Pons (tissue), 1 donor: ENCODE measurements at places on chromosomes 7 and 10.

DNA sequence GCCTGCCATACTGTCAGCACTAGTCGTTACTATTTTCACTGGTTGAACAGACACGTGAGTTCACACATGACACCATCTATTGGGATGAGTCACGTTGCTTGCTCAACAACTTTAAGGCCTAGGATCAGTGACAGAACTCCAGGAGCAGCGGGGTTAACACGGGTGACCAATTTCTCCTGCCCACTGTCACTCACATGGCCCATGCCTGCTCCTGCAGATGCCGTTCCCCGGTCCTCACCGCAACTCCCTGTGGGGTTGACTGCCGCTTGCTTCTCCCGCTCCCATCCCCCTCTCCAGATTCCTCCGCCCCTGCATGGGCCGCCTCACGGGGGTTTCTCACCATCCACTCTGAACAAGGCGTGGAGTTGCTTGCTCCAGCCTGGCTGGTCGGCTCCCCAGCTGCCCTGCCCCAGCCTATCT lies 128.2 kb downstream of the TAX1BP1 start:
- no peak for DNase-seq

DNA sequence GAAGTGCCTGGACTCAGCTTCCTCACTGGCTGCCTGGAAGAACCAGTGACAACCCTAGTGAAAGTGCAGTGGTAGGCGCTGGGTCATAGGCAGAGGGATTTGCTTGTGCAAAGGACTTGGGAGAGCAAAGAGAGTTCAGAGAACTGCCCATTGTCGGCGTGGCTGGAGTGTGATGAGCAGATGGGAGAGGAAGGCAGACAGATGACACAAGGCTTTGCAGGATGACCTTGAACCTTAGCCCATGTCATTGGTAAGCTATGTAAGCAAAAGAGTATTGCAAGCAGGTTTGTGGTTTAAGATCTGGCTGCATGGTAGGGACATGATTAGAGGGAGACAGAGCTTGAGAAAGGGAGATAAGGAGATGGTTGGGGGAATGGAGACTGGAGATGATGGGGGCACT lies 35.3 kb upstream of the NOBOX start:
- no peak for DNase-seq

DNA sequence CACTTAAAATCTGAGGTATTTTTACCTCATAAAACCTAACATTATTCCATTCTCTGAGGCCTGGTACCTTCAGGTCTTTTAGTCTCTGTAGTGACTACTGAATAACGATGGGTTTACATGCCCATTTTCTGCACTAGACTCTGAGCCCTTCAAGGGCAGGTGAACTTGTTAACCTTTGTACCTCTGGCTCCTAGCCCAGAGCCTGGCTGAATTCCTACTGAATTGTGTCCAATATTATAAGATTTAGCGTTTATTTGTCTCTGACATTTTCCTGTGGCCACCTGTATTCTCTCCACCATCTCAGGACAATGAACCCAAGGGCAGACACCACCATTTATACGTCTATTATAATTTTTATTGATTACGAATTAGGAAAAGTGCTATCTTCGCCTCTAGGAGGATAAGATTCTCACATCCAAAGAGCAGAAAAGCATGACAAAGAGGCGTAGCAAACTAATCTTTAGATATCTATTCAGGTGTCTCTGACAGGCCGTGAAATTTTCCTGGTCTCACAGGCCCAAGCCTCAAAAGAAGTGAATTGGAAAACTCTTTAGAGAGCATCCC lies 27.9 kb upstream of the HNRNPH3 start:
- no peak for DNase-seq

GRCh38 chr10:119449760-119450461 lies 92.6 kb downstream of the RGS10 start:
- no peak for DNase-seq

DNA sequence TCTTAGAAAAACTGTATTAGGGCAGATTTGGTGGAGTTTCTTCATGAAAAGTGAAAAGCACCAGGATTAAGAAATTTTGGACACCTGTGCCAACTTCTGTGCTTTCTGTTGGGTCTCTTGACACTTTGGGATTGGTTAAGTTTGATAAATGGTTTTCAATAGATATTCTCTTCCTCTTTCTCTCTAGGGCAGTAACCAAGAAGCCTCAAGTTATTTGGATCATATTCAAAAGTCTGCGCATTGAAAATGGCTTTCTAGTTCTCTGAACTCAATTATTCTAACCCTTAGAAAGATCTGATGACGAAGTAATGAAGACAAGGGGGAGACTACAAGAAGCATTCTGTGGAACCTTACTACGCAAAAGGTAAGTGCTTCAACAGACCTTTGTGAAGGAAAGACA lies 144.0 kb upstream of the CCDC6 start:
- DNase-seq = no peak

- no peak for DNase-seq
Observed at GRCh38 chr7:151114151-151115090, 28.1 kb downstream of the AGAP3 start.

- peak; percentile 28 for DNase-seq
Observed at GRCh38 chr10:102501201-102502028, 1.1 kb downstream of the ACTR1A start.

GRCh38 chr10:104259999-104260774 lies 5.5 kb downstream of the GSTO1 start:
- no peak for DNase-seq

DNA sequence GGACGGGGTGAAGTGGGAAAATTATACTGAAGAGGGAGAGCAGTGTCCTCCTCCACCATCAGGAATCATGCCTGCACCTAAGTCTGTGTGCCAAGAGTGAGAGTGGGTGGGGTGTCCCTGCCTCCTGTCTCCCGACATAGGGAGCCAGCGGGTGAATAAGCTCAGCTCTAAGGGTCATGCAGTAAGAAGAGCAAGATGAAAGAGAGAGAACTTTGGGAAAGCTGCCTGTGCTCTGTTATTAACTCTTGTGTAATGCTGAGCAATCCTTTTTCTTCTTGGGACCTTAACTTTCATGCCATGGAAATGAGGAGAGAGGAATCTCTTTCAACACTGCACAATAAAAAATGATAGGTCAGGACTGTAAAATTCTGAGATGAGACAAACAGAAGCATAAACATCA lies 7.9 kb upstream of the TCAF1 start:
- no peak for DNase-seq

GRCh38 chr10:52257692-52258075 lies 56.4 kb upstream of the DKK1 start:
- no peak for DNase-seq

GRCh38 chr10:129505500-129506075 lies 38.5 kb downstream of the MGMT start:
- no peak for DNase-seq

DNA sequence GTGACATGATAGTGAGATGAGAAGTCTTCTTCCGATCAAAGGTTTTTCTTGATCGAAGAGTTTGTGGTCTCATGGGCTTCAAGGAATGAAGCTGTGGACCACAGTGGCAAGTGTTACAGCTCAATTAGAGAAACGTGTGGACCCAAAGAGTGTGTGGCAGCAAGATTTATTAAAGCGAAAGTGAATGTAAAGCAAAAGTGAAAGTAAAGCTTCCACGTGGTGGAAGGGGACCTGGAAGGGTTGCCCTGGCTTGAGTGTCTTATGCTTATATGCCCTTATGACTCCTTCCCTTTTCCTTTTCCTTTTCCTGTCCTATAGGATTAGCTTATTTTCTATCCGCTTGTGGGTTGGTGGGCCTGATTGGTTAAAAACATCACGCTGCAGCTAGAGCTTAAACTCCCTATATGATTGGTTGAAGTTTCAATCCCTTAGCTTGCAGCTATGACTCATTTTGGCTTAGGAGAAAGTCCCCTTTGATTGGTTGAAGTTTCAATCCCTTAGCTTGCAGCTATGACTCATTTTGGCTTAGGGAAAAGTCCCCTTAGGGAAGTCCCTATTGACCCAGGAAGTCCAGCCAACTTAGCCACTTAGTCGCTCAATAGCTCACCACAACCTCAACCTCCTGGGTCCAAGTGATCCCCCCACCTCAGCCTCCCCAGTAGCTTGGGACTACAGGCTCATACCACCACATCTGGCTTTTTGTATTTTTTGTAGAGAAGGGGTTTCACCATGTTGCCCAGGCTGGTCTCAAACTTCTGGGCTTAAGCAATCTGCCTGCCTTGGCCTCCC lies 34.7 kb downstream of the MRPS24 start:
- DNase-seq = peak; percentile 11

GRCh38 chr7:106979551-106980357 lies 64.8 kb upstream of the PRKAR2B start:
- no peak for DNase-seq

DNA sequence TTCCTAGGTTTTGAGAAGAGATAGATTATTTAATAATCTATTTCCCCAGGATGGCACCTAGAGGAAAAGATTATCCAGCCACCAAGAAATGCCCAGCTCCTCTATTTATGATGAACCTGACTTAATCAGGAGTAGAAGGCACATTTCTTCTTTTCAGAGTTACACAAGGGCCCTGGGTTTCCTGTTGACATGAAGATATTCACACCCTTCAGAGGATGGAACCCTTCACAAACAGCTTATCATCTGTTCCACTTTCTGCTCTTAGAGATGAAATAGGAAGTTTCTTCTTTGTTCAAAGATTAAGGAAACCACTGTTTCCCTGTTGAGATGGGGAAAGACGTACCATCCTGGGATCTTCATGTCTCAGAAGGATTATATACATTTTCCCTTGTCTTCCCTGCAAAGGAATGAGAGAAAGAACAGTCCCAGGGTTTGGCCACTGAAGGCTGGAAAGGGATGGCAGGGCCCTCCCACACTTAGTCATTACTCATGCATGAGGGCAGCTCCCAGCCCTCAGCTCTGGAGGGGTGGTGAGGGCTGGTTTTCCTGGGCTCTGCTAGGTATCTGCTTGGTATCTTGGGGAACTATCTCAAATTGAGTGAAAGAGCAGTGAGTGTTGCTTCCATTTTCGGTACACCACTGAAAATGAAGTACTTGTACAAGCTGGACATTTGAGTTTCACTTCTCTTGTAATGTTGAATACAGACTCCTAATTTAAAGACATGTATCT lies 64.0 kb downstream of the MTPAP start:
- DNase-seq = peak; percentile 53

- no peak for DNase-seq
Observed at GRCh38 chr10:16626697-16627096, 105.0 kb upstream of the C1QL3 start.

- DNase-seq = no peak
Observed at GRCh38 chr7:116956477-116956804, 3.1 kb downstream of the ST7 start.

GRCh38 chr10:124077208-124077993 lies 16.0 kb downstream of the CHST15 start:
- DNase-seq = no peak

GRCh38 chr10:68202960-68203353 lies 29.0 kb downstream of the ATOH7 start:
- DNase-seq = no peak

GRCh38 chr7:124072603-124073309 lies 39.9 kb upstream of the TMEM229A start:
- no peak for DNase-seq

- DNase-seq = no peak
Observed at GRCh38 chr10:80414142-80414895, 6.0 kb downstream of the PRXL2A start.

DNA sequence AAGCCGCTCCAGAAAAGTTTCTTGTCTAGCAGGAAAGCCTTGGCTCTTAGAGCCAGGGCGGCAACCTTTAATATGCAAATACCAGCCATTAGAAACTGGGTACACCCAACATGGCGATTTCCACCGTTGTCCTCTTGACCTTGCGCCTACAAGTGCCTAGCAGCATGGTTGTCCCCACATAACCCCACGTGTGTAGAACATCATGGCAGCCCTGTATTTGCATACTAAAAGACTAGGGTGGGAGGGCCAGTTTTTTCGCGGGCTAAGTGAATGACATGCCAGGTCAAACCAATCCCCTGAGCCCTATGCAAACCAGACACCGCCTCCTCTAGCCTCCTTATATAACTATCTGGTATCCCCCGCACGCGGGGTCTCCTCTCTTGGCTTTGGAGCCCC lies 58.4 kb upstream of the FZD8 start:
- no peak for DNase-seq

- peak; percentile 48 for DNase-seq
Observed at GRCh38 chr7:104160375-104160774, 47.4 kb downstream of the ORC5 start.

- DNase-seq = no peak
Observed at GRCh38 chr10:91287276-91287675, 66.8 kb downstream of the PCGF5 start.

- no peak for DNase-seq
Observed at GRCh38 chr10:113001599-113002448, 51.8 kb downstream of the TCF7L2 start.

GRCh38 chr10:36440539-36440938 lies 684.9 kb upstream of the ANKRD30A start:
- no peak for DNase-seq

GRCh38 chr7:2141651-2142050 lies 91.1 kb downstream of the MAD1L1 start:
- peak; percentile 59 for DNase-seq

- no peak for DNase-seq
Observed at GRCh38 chr7:24192691-24193090, 91.3 kb upstream of the NPY start.

GRCh38 chr10:126380352-126381076 lies 7.8 kb downstream of the ADAM12 start:
- DNase-seq = no peak

DNA sequence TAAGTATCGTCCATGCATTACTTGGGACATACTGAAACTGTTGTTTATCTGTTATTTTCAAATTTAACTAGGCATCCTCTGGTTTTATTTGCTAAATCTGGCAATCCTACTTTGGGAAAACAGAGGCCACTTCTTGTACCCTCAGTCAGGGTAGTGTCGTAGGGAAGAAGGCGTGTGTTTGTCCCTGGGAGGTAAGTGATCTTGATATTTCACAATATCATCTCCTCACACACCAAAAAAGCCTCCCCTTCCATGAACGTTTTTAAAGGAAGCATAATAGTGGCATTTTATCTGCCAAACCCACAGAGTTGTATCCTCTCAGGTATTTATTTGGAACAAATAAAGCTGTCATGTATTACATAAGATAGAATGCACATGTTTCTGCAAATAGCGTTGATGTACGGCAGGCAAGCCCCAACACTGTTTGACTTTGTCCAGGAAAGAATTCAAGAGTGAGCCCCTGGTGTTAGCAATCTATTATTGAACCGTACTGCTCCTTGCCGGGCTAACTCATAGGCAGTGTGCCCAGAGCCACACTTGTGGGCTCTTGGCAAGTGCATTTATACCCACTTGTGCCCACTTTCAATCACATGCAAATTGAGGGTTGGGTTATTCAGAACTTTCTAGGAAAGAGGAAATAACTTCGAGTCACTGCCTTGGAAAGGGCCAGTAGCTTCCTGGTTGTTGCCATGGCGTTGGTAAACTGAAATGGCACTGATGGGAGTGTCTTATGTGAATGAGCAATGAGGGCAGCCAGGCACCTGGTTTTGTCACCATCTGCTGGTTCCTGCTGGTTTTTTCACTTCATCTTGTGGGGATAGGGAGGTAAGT lies 266.0 kb downstream of the USP6NL start:
- no peak for DNase-seq

GRCh38 chr10:1776127-1776662 lies 38.9 kb upstream of the ADARB2 start:
- no peak for DNase-seq
